SHP77 (cell line): ENCODE measurements at places on chromosomes 1 and 21.

GRCh38 chr1:205950826-205951549 is 7.7 kb upstream of the SLC26A9 start:
- no peak for DNase-seq

- no peak for DNase-seq
Measured at GRCh38 chr1:248758352-248758751, 2.8 kb upstream of the LYPD8 start.

- no peak for DNase-seq
Measured at GRCh38 chr1:55720261-55720660, 505.1 kb upstream of the USP24 start.

DNA sequence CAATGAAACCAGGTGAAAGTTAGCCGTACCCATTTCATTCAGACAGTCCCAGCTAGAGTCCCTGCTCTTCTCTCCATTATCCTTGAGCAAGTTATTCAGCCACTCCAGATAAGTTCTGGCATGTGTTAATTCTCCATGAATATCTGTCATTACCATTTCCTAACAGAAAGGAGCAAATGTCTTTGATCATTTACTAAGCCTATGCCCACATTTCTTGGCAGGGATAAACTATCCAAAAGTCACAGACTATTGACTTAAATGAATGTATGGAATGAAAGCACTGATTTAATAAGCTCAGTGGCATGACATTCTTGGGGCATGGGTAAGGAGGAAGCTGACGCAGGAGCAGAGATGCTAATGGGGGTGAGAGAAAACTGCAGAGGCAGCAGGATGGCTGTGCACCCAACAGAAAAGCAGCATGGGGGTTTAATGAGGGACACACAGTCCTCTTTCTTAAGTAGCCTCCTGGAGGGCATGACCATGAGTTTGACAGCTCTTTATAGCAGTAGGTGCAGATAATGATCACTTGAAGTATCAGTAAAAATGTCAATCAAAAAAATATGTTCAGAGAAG is 17.6 kb upstream of the DHCR24 start:
- DNase-seq = no peak

GRCh38 chr1:4307468-4307845 is 347.0 kb upstream of the AJAP1 start:
- no peak for DNase-seq

DNA sequence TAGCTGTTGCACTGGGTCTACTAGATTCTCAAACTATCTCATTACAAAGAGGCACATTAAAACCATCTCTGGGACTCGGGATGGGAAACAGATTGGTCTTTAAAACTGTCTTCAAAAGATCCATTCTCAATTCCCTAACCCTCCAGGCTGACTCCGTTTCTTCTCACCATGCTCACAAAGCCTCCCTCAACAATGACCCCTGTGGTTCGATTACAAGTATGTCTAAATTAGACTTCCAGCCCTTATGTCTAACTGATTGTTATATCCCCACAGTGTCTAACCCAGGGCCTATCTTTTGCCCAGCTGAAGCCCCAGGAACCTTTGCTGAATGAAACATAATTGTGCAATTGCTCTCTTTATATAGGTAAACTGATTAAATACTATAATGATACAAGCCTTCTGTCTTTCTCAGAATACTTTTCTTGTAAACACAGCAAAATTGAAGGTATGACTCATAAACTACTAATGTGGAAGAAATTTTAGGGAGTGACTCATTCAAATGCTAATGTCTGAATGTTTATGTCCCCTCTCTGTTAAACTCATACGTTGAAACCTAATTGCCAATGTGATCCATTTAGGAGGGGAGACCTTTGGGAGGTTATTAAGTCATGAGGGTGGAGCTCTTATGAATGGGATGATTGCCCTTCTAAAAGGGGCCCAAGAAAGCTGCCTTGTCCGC is 65.6 kb upstream of the DAB1 start:
- DNase-seq = no peak

GRCh38 chr21:17343055-17343454 is 169.8 kb upstream of the CXADR start:
- DNase-seq = no peak

DNA sequence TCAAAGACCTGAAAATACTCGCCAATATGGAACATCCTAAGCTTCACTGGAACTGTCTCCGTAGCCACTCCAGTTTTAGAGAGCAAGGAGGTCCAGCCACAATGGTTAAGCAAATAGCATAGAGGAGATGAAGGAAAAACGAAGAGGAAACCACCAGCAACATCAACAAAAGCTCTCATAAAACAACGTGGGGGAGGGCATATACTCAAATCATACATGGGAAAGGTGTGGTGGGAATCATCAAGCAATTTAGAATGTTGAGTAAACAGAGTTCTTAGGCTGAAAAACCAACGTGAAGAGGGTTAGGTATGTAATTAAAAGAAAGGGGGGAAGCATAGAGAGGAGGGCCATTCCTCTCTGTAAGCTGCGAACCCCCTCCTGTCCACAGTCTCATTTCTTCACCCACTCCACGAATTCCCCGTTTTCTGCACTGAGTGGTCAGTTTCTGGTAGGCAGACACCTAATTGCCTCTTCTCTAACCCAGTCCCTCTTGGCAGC is 1.0 kb downstream of the TMEM59 start:
- DNase-seq = no peak

GRCh38 chr1:37056325-37056724 is 22.0 kb upstream of the GRIK3 start:
- DNase-seq = peak; percentile 16

DNA sequence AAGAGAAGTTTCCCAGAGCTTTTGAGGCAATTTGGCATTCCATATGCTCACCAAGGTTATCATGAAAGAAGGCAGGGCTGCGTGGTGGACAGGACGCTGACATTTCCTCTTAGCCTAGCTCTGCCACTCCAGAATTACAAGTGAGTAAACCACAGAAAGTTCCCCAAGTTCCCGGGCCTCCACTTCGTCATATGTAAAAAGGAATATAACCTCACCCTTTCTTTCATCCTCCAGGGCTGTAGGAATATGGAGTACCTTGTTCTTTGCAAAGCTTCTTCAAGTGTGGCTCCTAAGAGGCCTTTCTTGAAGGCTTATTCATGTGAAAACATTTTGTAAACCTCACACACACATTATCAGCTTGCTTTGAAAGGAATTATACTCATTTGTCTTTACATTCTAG is 210.2 kb downstream of the GREM2 start:
- DNase-seq = no peak

DNA sequence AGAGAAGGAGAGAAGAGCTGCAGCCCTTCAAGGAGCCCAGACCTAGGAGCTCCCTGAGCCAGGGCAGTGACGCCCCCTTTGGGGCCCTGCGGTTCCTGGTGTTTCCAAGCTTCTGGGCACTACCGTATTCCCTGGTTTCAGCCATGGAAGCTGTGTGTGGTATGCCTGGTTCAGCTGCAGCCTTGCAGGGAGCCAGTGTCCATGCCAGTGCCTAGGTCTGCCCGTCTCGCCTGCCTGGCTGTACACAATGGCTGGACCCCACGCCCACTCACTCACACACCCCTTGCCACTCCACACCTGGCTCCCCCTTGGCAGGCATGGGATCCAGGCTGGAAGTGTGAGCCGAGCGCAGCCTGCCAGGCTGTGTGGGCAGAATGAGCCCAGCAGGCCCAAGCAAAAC is 87.7 kb downstream of the ADARB1 start:
- DNase-seq = no peak

DNA sequence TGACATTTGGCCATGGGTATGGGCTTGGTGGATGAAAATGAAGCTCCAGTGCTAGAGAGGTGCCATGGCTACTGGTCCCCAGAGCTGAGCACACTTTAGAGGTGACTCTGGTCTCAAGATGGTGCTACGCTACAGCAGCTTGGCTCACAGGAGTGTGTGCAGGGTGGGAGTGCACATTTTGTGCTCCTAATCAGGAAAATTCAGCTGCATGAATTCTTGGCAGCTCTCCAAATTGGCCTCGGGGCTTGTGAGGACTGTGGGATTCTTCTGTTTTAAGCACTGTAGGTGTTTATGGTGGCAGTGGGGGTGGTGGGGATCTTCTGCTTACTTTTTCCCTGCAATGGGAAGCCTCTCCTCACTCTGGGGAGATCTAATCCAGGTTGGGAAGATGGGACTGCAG is 17.3 kb upstream of the TIPRL start:
- peak; percentile 16 for DNase-seq

GRCh38 chr1:229070168-229070567 is 200.7 kb upstream of the RAB4A start:
- DNase-seq = peak; percentile 97

- no peak for DNase-seq
Measured at GRCh38 chr1:205588636-205589035, 43.2 kb downstream of the ELK4 start.

GRCh38 chr1:180271272-180272255 is 41.5 kb downstream of the LHX4 start:
- no peak for DNase-seq

DNA sequence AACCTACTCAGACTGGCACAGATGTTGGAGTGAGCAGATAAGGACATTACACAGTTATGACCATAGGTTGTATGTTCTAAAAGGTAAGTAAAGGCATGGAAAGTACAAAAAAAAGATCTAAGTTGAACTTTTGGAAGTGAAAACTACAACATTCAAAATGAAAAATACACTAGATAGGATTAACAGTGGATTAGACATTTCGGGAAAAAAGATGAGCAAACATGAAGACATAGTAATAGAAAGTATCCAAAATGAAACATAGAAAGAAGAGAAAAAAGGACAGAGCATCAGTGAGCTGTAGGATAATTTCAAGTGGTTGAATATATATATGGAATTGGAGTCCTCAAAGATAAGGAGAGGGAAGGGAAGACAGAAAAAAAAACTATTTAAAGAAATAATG is 34.0 kb upstream of the CR2 start:
- DNase-seq = no peak

GRCh38 chr1:21311016-21311415 is 20.8 kb upstream of the ECE1 start:
- no peak for DNase-seq

DNA sequence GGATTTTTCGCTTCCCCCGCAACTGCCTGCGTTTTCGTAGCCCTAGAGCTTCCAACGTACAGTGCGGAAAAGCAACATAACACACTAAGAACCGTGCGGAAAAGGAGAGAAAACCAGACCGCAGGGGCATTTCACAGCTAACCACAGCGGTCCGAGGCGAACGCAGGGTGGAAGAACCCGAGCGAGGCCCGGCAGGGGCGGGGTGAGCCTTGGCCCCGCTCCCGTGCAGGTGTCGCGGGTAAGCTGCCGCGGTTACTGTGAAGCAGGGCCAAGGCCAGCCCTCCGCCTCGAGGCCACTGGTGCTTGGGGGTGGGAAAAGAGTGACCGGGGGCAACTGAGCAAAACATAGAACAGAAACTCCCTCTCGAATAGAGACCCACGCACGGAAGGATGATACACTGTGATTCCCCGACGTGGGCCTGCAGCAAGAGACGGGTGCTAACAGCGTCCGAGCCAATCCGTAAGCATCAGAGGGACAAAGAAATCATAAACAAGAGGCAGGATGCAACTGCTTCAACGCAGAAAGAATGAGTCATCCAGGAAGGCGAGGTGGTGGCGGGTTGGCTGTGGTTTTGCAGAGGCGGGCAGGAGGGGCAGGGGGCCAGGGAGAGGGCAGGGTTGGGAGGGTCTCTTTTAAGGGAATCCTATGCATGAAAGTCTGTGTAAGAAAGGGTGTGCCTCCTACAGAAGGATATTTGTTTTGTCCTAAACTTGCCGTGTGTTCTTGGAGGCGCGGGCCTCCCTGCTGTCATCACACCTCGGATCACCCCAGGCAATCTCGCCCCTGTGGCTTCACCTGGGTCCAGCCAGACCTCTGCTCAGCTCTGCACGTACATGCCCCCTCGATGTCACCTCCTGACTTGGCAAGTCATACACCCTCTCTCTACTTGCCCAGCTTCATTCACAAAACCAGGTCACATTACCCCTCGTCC is 7.3 kb downstream of the GNG4 start:
- peak; percentile 71 for DNase-seq

- peak; percentile 20 for DNase-seq
Measured at GRCh38 chr1:26161415-26162219, 2.7 kb downstream of the FAM110D start.

- DNase-seq = no peak
Measured at GRCh38 chr1:200795156-200795555, 56.5 kb downstream of the CAMSAP2 start.

DNA sequence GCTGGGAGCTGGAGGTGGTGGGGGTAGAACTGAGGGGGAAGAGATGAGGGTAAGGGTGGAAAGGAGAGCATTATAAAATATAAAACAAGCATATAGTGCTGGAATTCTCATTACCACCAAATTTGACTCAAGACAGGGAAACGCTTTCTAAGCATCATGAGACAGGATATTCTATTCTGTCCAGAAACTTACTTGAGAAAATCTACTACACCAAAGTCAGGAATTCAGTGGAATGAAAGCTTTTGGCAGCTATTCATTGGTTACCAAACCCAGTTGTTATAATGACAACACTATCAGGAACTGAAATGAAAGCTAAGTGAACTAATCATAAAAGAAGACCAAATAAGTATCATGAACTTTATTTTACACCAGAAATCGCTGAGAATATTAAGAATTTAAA is 14.5 kb downstream of the AIDA start:
- DNase-seq = no peak

DNA sequence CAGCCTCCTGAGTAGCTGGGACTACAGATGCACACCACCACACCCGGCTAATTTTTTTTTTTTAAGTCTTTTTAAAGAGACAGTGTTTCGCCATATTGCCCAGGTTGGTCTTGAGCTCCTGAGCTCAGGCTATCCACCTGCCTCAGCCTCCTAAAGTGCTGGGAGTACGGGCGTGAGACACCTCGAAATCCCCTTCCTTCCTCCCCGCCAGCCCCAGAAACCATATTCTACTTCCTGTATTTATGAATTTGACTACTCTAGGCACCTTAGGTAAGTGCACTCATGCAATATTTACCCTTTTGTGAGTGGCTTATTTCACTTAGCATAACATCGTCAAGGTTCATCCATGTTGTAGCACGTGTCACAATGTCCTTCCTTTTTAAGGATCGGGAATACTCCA is 6.9 kb upstream of the LRP8 start:
- DNase-seq = no peak

DNA sequence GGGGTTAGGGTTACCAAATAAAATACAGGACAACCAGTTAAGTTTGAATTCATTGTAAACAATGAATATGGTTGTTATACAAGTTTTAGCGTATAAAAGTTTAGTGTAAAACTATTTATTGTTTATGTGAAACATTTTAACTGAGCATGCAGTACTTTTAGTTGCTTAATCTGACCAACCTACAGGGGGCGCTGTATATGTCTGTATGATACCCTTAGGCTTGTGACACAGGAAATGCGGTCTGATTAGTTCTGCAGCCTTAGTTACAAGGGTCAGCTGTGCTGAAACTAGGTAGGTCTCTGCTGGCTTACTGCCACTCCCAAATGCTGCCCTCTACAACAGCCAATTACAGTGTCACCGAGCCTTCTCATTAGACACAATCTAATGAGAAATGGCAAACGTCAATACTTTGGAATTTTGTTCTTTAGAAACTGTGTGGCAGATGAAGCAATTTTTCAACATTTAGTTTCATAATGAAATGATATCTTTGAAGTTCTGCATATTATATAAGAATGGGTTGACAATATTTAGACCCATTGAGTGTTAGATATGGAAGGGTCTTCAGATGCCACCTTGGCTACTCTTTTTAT is 56.2 kb downstream of the NTNG1 start:
- DNase-seq = peak; percentile 2
